ENCODE measurements at places on chromosomes 6 and 20.

- no peak for DNase-seq
Measured at GRCh38 chr6:13593720-13594119, 19.3 kb downstream of the SIRT5 start.

- DNase-seq, result no peak
Measured at GRCh38 chr6:44255871-44256774, 1.2 kb downstream of the SLC35B2 start.

GRCh38 chr20:49572857-49573256, 4.9 kb upstream of the PTGIS start:
- DNase-seq, result no peak

GRCh38 chr6:110619275-110619908, 143.0 kb upstream of the SLC22A16 start:
- DNase-seq, result no peak

GRCh38 chr6:149316740-149317643, 520 bp upstream of the TAB2 start:
- DNase-seq, result peak; percentile 92

DNA sequence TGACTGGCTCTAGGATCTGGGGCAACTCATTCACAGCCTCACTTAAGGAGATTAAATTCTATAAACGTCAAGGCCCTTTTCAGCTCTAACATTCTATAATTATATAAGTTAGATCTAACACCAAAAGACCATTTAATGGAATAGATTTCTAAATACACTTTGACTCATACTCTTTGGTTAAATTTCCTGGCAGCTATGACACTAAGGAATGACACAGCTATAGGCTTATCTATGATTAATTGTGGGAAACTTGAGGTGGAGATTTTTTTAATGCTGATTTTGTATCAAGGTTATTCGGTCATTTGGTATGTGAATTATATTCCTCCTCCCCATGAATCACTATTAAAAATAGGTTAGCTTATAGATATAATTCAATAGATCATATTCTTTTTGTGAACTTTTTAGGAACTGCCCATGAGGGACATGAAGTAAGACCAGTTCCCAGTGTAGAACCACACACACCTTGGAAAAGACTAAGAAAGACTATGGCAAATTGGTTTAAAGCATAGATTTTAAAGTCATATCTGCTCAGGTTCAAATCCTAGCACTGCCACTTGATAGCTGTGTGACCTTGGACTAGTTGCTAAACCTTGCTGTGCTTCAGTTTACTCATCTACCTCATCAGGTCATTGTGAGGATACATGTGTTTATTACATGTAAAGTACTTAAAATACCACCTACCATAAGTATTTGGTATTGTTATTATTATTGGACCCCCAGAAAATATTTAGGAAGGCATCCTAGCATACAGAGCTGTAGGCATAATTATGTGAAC, 116.0 kb downstream of the CRYBG1 start:
- DNase-seq, result no peak

GRCh38 chr6:153489479-153489878, 358.4 kb upstream of the RGS17 start:
- no peak for DNase-seq

DNA sequence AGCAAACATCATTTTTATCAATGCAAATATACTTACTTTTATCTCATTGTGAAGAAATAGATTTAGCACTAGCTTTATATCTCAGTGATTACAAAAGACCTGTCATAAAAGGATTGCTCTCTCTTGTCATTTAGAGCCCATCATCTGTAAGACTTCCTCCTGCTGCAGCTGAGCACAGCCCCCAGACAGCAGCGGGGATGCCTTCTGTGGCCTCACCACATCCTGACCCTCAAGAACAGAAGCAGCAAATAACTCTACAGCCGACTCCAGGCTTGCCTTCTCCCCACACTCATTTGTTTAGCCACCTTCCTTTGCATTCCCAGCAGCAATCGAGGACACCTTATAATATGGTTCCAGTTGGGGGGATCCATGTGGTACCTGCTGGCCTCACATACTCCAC, 127.0 kb upstream of the EDN1 start:
- DNase-seq, result no peak

DNA sequence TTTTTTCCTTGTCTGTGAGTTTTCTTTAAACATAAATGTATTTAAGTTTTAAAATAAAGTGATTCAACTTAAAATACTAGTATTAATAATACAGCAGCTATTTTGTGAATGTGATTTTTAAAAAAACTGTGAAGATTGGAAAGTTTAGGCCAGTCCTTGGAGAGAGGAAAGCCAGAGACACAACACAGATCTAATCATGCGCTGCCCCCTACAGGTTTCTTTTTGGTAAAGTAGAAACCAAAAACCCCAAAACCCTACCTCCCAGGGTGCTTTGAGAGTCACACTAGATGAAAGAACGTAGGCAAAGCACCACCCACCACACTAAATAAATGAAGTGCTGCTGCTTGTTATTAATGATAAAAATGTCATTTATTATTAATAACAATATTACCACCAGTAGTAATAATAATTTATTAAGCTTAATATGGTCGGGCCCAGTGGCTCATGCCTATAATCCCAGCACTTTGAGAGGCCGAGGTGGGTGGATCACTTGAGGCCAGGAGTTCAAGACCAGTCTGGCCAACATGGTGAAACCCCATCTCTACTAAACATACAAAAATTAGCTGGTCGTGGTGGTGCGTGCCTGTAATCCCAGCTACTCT, 33.7 kb downstream of the SLC9A8 start:
- DNase-seq, result peak; percentile 61

- no peak for DNase-seq
Measured at GRCh38 chr6:39865011-39865888, 69.0 kb downstream of the MOCS1 start.

- DNase-seq, result no peak
Measured at GRCh38 chr6:54074578-54075195, 36.6 kb upstream of the MLIP start.

GRCh38 chr6:101396548-101397173, 3.2 kb downstream of the GRIK2 start:
- no peak for DNase-seq

DNA sequence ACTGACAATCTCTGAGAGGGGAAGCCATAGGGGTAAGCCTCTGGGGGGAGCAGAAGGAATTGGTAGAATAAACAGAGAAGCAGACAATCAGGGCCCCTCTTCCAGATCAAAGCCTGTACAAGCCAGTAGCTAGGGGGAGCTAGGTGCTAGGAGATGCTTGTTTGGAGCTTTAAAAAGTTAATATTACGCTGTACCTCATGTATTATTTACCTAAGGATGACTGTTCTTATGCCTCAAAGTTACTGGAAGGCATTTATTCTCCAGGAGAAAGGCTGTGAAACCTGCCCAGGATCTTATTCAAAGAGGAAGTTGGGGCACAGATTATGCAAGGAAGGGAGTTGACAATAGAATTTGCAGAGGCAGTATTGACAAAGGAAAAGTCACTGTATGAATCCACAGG, 111.8 kb upstream of the SLC35F1 start:
- no peak for DNase-seq

GRCh38 chr6:169212436-169212835, 41.2 kb downstream of the THBS2 start:
- no peak for DNase-seq

Data from NCI-H2107 (cell line).